ENCODE measurements at places on chromosomes 1 and 21.

GRCh38 chr1:89672489-89673183 is 39.7 kb downstream of the LRRC8C start:
- DNase-seq = no peak

DNA sequence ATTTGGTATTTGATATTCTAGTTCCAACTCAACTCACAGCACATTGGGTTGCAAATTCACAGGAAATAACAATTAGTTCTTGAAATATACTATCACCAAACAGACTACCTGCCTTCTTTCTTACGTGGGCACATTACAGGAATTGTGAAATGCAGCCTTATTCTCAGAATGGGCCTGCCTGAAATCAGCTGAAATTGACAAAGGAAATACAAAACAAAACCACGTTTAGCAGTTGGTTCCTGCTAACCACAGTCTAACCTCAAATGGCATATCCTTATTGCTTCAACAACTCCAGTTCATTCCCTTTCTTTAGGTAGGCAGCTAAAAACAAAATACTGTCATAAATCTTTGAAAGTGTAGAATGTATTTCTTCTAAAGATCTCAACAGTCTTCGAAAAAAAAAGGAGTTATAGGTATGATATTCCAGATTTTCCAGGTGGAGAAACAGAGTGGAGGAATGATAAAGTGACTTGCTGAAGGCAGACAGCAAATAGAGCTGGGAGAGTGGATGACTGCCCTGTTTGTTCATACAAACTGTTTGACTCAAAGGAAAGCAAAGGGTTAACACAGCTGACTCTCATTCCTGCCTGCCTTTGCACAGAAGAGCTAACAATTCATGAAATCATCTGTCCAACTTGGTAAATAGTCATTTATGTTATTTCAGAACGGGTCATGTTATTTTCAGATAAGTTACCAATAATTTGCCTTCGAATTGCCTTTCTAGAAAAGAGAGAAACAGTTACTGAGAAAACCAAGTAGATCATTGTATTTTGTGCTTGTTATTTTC is 1.6 kb upstream of the GREM2 start:
- no peak for DNase-seq

- DNase-seq = no peak
Observed at GRCh38 chr1:229019663-229020271, 251.1 kb upstream of the RAB4A start.

DNA sequence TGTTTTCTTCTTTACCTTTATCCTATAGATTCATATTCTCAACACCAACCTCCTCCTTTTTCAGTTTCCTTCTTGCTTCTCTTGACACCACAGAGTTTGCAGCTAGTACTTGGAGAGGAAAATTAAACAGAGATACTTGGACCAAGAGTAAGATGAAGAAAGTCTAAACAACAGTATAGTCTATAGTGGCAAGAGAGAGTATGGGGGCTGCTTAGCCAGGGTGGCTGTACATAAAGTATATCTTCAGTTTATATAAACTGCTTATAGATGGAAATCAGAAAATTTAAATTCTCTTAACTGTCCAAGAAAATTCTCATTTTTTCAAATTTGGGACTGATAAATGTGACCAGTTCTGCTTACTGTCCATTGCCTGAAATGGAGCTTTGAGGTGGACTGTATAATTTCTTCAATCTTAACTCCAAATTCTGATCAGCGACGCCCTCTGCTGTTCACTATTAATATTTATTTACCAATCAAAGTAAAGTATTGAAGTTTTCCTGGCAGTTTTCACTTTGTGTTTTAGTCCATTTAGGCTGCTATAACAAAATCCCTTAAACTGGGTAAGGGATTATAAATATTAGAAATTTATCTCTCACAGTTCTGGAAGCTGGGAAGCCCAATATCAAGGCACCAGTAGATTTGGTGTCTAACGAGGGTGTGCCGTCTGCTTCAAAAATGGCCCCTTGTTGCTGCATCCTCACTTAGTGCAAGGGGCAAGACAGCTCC is 14.8 kb upstream of the METTL18 start:
- no peak for DNase-seq

DNA sequence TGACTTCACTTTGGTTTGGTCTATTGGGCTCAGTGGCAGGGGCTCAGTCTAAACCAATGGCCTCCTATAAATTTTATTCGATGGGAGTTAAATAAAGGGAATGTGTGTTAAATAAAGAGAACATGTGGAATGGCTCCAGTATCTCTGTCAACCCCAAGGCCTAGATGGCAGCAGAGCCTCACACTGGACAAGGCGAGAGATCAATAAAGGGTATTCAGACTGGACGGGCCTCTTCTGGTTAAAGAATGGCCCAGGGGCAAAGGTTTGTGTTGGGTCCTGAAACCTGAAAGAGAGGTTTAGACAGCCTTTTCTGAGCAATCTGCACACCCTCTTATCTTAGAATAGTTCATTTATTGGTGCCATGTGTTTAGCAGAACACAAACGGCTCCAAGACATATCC is 34.7 kb downstream of the SH3BP5L start:
- no peak for DNase-seq

DNA sequence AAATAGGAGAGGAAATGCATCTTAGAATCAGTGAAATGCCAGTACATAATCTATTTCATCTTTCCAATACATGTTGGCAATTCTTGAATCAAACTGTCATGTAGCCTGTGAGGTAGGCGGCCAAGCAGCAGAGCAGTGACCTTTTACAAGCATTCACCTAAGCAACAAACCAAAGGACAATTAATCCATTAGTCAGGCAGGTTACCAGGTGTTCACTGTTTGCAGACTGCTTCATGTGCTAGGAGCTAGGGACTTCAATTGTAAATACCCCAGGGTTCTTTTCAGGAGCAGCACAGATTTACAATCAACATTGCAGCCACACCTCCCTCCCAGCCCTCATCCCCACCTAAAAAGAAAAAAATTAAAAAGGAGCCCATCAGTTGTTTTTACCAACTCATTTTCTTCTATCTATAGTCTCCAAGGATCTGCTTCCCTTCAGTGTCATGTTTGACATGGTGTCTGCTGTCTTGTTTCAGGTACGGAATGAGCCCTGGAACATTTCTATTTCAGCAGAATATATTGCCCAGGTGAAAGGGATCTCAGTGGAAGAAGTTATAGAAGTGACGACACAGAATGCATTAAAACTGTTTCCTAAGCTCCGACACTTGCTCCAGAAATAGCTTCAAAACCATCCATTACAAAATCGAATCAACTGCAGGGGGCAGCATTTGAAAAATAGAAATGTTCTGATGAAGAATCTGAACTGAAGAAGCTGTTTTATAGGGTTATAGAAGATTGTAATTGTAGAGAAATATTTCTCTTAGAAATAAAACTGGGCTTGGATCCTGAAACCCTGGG is 23.0 kb downstream of the TATDN3 start:
- DNase-seq = no peak

Measured in CD4-positive, alpha-beta T cell treated with Interleukin-15 for 1 hour (primary cell).